CD8-positive, alpha-beta memory T cell (primary cell): ENCODE measurements at places on chromosomes 16 and 17.
A peak's percentile ranks its signal among the peaks of the same experiment; 100 is the strongest.

DNA sequence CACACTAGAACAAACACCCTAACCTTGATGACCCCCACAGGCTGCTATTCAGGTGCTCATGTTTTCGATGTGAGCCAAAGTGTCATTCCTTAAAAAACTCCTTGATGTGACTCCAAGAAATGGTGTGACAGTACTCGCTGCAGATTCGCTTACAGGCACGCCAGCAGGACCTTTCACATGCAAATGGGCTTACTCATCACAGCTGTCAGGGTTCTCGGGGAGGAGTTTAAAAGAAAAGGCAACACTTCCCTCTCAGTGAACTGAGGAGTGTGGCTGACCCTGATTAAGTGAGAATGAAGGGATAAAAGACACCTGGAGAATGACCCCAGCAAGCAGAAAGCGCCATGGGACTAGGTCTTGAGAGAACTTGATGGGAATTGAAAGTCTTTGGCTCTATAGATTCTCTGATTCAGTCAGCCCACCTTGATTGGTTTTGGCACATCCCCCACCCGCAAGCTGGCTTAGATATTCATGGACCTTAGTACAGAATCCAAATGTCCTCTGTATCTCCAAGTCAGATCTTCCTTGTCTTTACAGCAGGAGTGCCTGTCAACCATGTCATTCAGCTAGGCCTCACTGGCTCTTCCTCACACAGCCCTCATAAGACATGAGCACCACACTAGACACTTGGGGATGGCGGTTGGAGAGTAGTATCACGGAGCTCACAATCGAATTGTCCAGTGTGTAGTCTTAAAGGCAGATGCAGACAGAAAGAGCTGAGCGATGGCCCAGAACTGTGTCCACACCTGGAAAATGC, 82.6 kb downstream of the HIC1 start:
- no peak for DNase-seq

DNA sequence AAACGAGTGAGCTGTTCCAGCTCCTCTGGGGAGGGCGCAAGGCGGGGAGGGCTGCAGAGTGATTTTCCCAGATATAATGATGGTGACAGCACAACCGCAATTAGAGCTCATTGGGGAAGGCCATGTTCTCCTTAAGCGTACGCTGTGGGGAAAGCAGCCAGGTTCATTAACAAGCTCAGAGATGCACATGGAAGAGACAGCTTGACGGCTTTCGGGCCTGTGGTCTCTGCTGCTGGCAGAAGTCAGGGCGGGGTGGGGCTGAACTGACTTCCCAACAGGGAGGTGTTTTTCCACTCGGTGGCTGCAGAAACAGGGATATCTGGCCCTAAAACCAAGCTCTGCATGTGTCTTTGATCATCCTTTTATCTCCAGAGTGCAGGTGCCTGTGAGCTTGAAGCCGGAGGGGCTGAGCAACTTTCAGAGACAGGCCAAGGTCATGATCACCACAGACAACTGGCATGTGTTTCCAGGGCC, 24.0 kb upstream of the CACNG1 start:
- no peak for DNase-seq

DNA sequence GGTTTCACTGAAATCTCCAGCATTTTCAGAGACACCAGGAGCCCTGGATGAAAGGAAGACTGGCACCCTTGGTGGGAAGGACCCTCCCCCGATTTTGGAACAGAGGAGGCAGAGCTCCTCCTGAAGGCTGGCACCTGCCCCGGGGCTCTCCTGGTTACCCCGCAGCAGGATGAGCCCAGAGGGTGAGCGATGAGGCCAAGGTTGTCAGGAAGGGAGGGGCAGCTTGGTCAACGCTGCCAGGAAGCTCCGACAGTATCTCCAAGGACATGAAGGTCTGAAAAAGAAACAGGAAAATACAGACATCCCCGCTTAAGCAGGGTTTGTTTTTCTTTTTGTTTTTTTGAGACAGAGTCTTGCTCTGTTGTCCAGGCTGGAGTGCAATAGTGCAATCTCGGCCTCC, 15.5 kb upstream of the ACSF3 start:
- DNase-seq = no peak

DNA sequence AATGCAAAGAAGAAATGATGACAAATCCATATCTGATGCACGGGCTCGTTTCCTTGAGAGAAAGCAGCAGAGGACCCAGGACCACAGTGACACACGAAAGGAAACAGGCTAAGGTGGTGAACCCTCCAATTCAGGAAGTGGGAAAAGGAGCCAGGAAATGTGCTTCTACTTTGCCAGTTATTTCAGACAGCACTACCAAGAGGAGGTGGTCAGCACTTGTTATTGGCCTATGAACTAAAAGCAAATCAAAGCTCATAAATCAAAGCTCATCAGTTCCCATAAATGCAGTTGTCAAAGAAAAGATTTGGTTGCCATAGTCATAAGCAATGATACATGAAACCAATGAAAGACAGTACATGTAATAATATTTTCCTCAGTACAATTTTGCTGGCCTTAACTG, 12.6 kb upstream of the CLTC start:
- no peak for DNase-seq

DNA sequence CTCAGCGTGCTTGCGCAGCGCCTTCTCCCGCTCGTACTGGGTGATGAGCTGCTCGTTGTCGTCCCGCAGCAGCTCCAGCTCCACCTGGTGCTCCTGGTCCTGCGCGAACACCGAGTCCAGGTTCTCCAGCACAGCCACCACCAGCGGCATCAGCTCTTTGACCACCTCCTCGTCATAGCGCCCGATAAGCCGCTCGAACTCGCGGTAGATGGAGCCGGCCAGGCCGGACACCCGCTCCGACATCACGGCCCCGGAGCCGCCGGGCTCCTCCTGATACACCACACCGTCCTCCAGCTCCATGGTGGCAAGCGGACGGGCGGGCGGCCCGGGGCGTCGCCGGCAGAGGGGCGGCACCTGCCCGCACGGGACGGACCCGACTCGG, 320 bp downstream of the SPAG9 start:
- no peak for DNase-seq

GRCh38 chr17:75131278-75132017, at the start of gene NT5C:
Gene NT5C (minus strand): TSS chr17:75131742. CDS start chr17:75131707, 35 bp downstream.
- peak; percentile 70 for DNase-seq

DNA sequence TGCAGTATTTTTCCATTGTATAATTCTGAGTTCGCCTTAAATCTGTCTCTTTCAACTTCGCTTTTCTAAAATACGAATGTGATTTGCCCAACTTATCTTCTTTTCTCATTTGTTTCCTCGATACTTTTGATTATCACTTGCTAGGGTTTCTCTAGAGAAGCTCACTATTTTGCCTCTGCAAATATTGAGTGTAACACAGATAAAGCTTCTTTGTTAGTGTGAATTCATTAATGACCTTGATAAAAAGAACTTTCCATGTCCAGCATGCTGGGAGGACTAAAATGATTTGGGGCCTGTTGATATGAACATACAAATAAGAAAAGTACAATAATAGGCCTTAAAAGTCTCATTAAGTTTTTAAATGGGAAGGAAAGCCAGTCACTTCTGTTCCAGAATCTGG, 303.3 kb downstream of the MAP2K6 start:
- DNase-seq = no peak

- no peak for DNase-seq
Observed at GRCh38 chr16:11342021-11342855, 3.0 kb upstream of the RMI2 start.

DNA sequence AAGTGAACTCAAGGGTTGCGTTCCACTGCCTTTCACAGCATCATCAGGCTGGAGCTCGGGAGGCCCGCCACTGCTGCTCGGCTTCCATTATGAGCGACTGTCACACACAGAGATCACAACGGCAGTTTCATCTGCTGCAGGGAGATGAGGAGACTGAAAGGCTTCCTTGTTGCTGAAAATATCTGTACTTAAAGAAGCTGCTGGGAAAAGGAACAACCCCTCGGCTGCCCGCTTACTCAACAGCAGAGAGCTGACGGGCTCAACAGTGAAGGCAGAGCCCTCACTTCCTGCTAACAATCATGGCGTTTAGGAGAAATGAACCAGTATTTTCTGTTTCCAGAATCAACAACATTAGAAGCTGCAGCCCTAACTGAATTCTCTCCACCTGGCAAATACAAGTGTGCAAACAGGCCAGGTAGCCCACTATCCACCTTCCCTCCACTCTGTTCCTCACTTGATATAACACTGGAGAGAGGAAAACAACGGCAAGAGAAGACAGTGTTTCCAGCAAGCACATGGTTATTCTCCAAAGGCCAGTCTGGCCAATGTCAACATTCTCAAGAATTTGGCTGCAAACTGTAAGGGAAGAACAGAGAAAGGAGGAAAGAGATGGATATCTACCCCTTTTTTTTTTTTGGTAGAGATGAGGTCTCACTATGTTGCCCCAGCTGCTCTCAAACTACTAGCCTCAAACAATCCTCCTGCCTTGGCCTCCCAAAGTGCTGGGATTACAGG, 33.7 kb downstream of the MBTPS1 start:
- no peak for DNase-seq

GRCh38 chr17:61456688-61457225, 4.5 kb downstream of the TBX4 start:
- DNase-seq = no peak

DNA sequence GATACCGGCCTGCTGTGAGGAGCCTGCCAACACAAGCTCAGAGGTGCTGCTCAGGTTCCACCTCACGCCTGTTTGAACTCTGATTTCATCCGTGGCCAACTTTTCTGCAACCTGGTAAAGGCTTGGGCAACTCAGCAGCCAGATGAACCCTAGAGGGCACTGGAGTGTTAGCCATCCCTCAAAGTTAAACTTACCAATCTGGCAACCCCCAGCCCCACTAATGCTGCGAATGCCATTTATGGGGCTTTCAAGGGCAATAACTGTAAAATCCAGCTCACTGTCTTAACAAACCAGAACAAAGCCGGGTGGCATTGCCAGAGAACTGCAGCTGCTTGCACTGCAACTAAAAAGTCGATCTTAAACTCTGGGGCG, 105.5 kb downstream of the AXIN2 start:
- DNase-seq = no peak

DNA sequence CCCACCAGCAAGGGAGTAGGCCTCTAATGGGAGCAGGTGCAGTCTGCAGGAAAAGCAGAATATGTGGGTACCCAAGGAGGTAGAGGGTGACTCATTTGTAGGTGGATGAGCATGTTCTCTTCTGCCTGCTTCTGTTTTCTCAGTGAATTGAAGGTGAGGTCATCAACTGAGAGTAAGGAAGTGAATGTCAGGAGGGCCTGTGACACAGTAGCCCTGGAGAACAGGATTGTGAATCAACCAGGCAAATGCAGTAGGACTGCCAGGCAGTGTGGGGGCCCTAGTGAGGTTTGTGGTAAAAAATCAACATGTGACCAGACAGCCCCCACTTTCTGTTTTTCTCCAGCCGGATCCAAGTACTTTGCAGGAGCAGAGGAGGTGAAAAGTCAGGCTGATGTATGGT, 150.5 kb upstream of the SOX9 start:
- no peak for DNase-seq

- DNase-seq = no peak
Observed at GRCh38 chr17:27535178-27535928, 79.1 kb downstream of the KSR1 start.

GRCh38 chr17:67818110-67819002, 6.9 kb upstream of the BPTF start:
- no peak for DNase-seq

- DNase-seq = no peak
Observed at GRCh38 chr17:27944546-27945332, 51.6 kb upstream of the LYRM9 start.
